ENCODE measurements at places on chromosomes 5 and 9.

- DNase-seq = no peak
These were observed 5.5 kb downstream of the CSF2 start for GRCh38 chr5:132079081-132079480.

DNA sequence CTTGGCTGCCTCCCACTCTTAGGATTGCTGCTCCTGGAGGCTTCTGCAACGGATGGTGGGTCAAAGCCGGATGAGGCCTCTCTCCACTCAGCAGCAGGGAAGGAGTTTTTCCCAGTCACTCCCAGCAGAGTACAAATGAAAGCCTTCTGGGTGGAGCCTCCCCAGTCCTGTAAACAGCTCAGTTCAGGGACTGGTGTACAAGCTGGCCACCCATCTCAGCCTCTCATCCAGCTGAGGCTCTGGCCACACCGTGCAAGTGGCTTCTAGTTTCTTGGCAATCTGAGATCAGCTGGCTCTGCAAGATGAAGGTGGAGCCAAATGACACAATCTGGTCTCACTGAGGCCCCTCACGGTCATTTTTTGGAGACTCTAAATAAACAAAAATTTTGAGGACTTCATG lies 10.0 kb downstream of the GPX3 start:
- no peak for DNase-seq

DNA sequence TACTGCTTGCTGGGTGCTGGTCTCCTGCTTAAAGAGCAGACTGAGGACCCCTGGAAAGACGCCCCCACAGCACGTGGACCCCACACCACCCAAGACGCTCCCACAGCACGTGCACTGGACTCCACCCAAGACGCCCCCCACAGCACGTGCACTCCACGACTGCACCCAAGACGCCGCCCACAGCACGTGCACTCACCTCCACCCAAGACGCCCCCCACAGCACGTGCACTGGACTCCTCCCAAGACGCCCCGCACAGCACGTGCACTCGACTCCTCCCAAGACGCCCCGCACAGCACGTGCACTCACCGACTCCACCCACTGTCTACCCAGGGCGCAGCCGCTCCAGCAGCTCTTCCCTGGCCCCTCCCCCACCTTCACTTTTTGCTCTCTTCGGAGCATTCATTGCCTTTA lies 50.5 kb downstream of the EHMT1 start:
- DNase-seq = no peak

- no peak for DNase-seq
These were observed 261.5 kb downstream of the FANCC start for GRCh38 chr9:95055851-95056551.

DNA sequence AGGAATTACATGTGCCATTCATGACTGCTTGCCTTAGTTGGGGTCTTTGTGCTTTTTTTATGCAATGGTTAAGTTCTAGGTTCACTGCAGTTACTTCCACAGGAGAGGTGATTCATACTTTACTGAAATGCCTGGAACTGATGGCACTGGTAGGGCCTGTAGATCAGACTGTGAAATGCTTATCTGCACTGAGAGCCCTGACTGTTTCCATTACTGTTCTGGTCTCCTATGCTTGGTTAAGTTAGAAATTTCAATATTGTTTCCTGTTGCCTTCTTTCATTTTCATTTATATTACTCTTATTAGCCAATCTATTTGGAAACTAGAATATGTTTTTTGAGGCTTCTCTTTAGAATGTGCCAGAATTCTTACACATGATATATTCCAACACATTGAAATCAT lies 484.1 kb upstream of the SEMA6A start:
- DNase-seq = no peak

GRCh38 chr9:87827341-87827740 lies 55.3 kb upstream of the SPATA31E1 start:
- no peak for DNase-seq

DNA sequence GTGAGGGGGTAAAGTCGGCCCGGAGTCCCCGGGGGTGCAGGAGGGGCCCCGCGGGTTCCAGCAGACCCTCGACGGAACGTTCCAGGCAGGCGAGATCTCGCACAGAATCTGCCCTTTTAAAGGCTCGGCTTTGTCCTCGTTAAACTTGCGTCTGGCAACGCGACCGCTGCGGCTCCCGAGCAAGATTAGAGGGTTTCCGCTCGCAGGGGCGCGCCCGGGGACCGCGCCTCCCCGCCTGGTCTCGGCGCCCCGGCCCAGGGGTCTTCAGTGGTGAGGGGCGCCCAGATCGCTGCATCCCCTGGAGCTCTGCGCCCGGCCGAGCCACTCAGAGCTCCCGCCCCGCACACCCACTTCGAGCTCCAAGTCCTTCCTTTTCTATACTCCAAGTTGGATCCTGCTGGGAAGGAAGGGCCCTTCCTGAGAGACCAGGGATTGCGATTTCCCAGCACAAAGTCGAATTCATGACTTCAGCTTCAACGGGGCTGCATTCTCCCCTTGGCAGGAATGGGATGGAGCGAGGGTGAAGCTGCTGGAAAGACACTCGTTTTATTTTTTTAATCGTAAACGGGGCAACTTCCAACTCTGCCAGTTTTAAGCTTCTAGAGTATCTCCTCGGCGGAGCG lies 11.3 kb downstream of the PROP1 start:
- no peak for DNase-seq

DNA sequence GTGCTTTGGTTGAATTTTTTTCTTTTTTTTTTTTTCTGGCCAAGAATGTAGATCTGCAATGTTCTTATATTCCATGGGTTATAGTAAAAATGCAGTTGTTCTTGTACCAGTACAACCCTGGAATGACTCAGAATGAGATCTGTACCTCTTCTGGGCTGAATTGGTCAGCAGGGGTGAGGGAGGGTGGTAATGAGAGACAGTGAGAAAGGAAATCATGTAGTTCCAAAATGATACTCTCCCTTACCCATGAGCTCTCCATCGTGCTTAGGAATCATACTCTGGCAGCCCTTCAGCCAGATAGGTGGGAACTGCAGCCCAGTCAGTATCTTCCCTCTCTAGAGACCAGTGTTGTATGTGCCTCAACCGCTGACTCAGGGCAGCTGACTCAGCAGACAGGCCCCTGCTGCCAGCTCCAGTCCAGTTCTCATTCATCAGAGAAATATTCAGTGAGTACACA lies 2.1 kb upstream of the GLIS3 start:
- DNase-seq = peak; percentile 19

DNA sequence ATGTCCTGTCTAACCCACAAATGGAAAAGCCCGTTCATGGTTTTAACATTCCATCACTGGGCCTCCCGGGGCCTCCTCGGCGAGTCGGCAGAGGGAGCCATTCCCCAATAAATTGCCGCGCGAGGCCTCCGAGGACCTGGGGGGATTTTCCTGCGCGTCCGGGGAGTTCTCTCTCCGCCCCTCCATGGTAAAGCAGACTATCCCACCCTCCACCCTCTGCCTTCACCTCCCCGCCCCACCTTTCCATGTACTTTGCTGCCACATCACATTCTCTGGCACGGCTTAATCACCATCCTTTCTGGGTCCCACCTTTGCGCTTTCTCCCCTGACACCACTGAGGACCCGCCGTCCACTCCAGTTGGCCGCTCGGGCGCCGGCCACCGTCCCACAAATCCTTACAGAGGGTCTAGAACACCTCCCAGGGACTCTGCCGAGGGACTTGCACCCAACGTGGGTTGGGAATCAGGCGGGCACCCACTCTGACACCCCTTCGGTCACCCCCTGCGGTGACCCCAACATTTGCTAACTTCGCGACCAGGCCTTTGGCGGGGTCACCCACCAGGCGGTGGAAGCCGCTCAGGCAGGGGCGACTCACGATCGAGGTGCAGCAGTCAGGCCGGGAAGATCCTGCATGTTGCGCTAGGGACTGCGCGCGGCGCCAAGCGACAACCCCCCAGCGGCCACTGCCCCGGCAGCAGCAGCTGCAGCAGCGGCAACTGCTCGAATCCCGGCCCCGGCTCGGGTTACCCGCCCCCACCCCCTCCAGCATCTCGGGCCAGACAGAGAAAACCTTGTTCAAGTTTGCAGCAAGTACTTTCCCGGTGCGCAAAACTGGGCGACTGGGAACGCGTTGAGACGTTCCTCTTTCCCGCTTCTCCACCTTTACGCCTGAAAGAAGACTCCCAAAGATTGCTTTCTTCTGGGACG lies at the start of gene MEGF10:
TSS of gene MEGF10 (plus strand) at position 778 of the 927 bp plus-strand sequence. CDS start 40,513 bp downstream, outside the sequence.
- peak; percentile 19 for DNase-seq

- DNase-seq = peak; percentile 8
These were observed 163.2 kb downstream of the ARRDC3 start for GRCh38 chr5:91219803-91220371.

DNA sequence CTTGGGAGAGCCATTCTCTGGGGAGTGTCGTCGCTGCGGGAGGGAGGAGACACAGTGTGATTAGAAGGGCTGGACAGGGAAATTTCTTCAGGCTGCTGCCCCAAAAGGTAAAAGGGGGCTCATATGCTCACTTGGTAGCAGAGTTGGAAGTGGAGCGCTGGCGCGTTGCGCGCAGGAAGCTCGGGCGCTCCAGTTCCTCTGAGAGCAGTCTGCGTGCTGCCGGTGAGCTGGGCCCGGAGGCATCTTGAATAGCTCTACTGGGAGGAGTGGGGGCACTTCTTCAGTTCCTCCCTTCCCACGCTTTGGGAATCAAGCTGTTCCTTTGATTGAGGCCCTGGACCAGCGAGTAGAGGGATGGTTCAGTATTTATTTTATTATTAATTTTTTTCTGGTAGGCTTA lies 2.7 kb downstream of the RXFP3 start:
- no peak for DNase-seq

GRCh38 chr9:123796094-123796493 lies 133.8 kb downstream of the DENND1A start:
- no peak for DNase-seq

DNA sequence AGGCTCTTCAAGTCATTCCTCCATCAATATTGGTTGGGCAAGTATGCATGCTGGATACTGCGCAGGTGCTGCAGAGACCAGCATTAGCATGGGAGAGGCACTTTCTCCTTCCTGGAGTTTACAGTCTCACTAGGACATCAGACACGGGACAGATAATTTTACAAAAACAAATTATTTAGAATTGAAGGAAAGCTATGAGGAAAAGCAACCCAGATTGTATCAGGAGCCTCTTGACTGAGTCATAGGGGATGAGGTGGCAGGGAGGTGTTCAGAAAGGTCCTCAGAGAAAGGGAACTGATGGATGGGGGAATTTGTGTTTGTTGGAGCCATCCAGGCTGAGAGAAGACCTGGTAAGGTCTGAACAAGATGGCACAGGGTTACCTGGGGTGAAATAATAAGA lies 24.5 kb upstream of the RAB14 start:
- DNase-seq = no peak

DNA sequence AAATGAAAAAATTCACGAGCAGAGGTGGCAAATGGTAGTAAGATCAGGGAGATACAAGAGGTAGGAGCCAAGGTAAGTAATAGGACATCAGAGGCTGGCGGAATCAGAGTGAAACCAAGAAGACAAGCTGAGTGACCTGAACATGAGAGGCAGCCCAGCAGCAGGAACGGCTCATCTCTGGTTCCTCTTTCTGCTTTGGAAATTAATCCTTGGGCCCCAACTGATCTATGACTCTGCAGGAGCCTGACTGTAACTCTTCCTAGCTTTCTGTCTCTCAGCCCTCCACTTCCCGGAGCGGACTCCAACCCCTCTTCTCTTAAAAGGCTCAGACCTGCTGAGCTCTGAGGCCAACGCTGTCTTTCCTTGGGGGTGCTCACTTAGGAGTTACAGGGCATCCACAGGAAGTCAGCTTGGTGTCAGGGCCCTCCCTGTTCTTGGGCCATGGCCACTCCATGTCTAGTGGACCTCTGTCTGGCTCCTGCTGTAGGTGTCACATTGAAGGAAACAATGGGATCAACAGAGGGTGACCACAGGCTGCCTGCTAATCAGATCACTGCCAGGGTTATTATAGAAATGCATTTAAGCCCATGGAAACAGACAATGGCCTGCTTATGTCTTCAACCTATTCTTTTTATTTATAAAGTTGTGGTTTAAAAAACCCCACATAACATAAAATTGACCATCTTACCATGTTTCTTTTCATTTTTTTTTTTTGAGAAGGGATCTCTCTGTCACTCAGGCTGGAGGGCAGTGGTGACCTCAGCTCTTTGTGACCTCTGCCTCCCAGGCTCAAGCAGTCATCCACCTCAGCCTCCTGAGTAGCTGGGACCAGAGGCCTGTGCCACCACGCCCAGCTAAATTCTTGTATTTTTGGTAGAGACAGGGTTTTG lies 22.5 kb upstream of the SHB start:
- no peak for DNase-seq

DNA sequence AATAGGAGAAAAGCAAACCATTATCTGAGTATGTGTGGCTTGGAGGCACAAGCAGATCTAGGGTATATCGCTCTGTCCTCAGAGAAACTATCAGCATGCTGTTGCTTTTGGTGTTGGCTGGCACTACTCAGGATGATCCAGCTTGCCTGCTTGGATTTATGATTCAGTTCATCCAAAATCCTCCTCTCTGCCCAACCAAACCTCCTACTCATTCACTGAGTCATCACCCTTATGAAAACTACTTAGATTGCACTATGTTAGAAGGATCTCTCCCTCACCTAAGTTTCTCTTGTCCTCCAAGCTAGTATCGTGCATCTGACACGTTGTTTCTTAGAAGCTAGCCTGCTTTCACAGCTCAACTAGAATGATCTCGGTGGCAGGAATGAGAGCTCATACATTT lies 14.2 kb upstream of the ZBED3 start:
- DNase-seq = no peak

DNA sequence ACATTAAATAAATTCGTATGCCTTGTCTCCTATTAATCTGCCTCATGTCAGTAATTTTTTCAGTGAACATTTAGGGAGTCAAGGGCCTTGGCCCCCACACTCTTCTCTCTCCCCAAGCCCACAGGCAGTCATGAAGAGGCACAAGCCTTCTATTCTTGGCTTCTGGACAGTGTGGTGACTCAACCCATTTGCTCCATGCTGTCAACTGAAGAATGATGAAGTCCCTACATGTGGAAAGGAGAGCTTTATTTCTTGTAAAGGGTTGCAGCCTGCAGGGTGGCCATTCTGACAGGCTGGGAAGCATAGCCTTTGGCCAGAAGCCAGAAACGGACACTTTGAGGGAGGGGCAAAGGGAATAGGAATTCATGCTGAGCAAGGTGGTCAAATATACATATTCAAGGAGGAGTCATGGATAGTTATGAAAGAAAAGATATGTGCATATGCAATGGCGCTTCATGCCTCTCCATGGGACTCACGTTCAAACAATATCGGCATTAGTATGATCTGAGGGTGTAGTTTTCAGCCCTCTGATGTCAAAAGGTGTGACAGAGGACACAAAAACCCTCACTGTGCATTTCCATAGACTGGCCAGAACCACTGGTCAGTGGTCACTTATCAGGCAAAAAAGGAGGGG lies 31.3 kb downstream of the ANKRA2 start:
- no peak for DNase-seq

DNA sequence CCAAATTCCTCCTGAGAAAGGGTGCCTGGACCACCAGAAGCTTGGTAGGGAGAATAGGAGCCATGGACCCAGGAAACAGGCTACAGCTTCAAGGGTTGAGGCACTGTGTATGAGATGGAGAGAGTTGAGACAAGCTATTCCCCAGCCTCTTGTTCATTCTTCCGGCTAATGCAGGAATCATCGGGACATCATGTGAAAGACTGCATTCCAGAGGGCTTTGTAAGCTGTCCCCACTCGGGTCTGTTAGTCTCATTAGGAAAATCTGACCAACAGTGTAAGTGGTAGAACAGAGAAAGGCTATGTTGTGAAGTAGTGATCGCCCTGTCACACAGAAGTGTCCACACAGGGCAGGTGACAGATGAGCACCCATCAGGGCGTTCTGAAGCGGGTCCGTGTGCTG lies 81.4 kb downstream of the GABBR2 start:
- no peak for DNase-seq

GRCh38 chr5:181215997-181216989 lies 6.8 kb upstream of the TRIM41 start:
- DNase-seq = no peak

All from stimulated activated CD4-positive, alpha-beta T cell treated with anti-CD3 and anti-CD28 coated beads, Interleukin-2, amount 100 ng/mL, for 48 hours (primary cell).